A549 treated with CpdA at 1 μM for 4 hours (cell line): ENCODE measurements at places on chromosomes 11 and 22. TPM values are rescaled to one million over a fixed set of nuclear protein-coding genes. Genes with fewer than 3 reads are reported as not detected.

The NCF4 gene
- total RNA-seq: 0.05 TPM in 1 of 5 replicates, not detected in the others

The SYTL2 gene
- 13.9 to 29.9 TPM (median 14.9 TPM) in 5 replicates for total RNA-seq

The SCGB1C1 gene
- total RNA-seq: not detected in 5 replicates

The SVIP gene
- 9.7 to 15.1 TPM (median 13.2 TPM) in 5 replicates for total RNA-seq

The DDI1 gene
- total RNA-seq: not detected in 5 replicates

The MYBPC3 gene
- 0.05 to 0.06 TPM (median 0.05 TPM) in 4 of 5 replicates, not detected in the other for total RNA-seq

The P2RY2 gene
- 8.1 to 11.0 TPM (median 9.8 TPM) in 5 replicates for total RNA-seq

The CLTCL1 gene
- 3.5 to 5.8 TPM (median 5.4 TPM) in 5 replicates for total RNA-seq

The CELSR1 gene
- 23.2 to 26.2 TPM (median 25.6 TPM) in 5 replicates for total RNA-seq

The MN1 gene
- 2.8 to 4.9 TPM (median 3.4 TPM) in 5 replicates for total RNA-seq

The C1QTNF6 gene
- total RNA-seq: 7.9 to 13.0 TPM (median 11.2 TPM) in 5 replicates

The JHY gene
- total RNA-seq: 3.1 to 4.2 TPM (median 3.4 TPM) in 5 replicates

The NDUFV1 gene
- 138 to 149 TPM (median 148 TPM) in 5 replicates for total RNA-seq

The TEAD1 gene
- total RNA-seq: 40.2 to 66.6 TPM (median 57.6 TPM) in 5 replicates

The COX8A gene
- total RNA-seq: 629 to 1,059 TPM (median 1,023 TPM) in 5 replicates

The PLAAT4 gene
- 1.5 to 2.3 TPM (median 1.9 TPM) in 5 replicates for total RNA-seq

The SLC22A9 gene
- total RNA-seq: not detected in 5 replicates

The LMO2 gene
- total RNA-seq: 0.50 to 0.91 TPM (median 0.62 TPM) in 5 replicates

The B4GAT1 gene
- 14.6 to 20.9 TPM (median 18.5 TPM) in 5 replicates for total RNA-seq

The CRYBA4 gene
- total RNA-seq: not detected in 5 replicates

The OR5A1 gene
- not detected in 5 replicates for total RNA-seq

The RIMBP3C gene
- total RNA-seq: 0.10 to 0.26 TPM (median 0.24 TPM) in 5 replicates

The CRYAB gene
- 4.1 to 11.8 TPM (median 5.7 TPM) in 5 replicates for total RNA-seq

The CREB3L1 gene
- total RNA-seq: 4.5 to 5.8 TPM (median 5.7 TPM) in 5 replicates

The TMEM151A gene
- total RNA-seq: 1.9 to 3.8 TPM (median 3.5 TPM) in 5 replicates

The B3GAT1 gene
- 0.02 TPM in 1 of 5 replicates, not detected in the others for total RNA-seq

The OR1S1 gene
- total RNA-seq: not detected in 5 replicates

The MOGAT2 gene
- not detected in 5 replicates for total RNA-seq

The PVALB gene
- total RNA-seq: not detected in 5 replicates

The NXPE4 gene
- not detected in 5 replicates for total RNA-seq

The ASRGL1 gene
- 10.1 to 16.0 TPM (median 12.6 TPM) in 5 replicates for total RNA-seq

The XBP1 gene
- 55.3 to 69.4 TPM (median 66.9 TPM) in 5 replicates for total RNA-seq

The CNIH2 gene
- total RNA-seq: 0.89 to 3.1 TPM (median 2.1 TPM) in 5 replicates

The RFPL3 gene
- total RNA-seq: not detected in 5 replicates

The SYT8 gene
- 0.02 to 0.23 TPM in 2 of 5 replicates, not detected in the others for total RNA-seq

The IL17REL gene
- not detected in 5 replicates for total RNA-seq

The GAL3ST1 gene
- total RNA-seq: 6.6 to 9.7 TPM (median 7.9 TPM) in 5 replicates

The GGTLC3 gene
- not detected in 5 replicates for total RNA-seq

The GPR83 gene
- total RNA-seq: 0.06 to 0.14 TPM (median 0.09 TPM) in 5 replicates

The TSPAN32 gene
- total RNA-seq: not detected in 5 replicates
